ENCODE measurements at places on chromosomes 12 and 14.

- no peak for DNase-seq
These were observed 673.9 kb downstream of the FLRT2 start for GRCh38 chr14:86203843-86204242.

DNA sequence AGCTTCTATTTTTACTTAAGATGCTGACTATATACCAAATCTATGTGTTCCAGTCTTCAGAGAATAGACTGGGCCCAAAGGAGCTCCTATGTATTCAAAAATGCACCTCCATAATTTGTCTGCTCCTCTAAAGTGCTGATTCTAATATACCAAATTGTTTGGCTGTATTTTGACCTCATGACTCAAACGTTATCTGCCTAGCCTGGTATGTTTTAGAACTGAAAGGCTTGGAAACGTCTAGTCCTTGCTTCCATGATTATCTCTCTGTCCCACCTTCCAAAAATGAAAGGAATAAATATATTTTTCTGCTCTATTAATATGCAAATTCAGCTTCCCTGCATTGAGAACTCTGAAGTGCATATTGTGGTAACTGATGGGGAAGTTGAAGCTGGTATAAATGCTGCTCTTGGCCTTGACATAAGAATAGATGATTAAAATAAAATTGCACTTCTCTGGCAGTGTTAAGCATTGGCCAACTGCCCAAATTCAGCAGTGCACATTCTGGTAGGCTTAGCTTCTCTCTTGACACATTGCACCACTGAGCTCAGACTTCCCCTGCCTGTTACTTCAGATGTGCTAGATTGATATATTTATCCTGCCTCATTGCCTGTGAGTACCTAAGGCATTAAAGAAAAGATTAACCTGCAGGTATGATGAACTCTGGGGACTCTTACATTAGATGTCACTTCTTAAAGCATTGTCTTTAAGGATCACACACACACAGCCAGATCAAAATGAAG is 882.3 kb downstream of the RPS29 start:
- DNase-seq = no peak

DNA sequence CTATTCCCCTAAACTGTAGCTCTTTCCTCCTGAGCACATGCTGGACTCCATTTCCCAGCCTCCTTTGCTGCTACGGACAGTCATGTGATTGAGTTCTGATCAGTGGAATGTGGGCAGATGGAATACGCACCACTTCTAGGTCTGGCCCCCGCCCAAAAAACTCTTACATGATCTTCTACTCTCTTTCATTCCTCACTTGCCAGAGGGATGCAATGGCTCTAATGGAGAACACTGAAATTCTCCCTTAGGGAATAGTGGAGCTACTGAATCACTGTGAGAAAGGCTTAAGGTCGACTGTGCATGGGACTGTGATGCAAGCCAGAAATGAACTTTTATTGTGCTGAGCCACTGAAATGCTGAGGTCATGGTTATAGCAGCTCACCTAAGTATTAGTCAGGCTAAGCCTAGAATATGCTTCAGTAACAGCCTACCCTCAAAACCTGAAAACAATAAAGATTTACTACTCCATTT is 13.0 kb upstream of the TMED2 start:
- DNase-seq = no peak

- DNase-seq = no peak
These were observed 80.9 kb downstream of the CRADD start for GRCh38 chr12:93757792-93758694.

DNA sequence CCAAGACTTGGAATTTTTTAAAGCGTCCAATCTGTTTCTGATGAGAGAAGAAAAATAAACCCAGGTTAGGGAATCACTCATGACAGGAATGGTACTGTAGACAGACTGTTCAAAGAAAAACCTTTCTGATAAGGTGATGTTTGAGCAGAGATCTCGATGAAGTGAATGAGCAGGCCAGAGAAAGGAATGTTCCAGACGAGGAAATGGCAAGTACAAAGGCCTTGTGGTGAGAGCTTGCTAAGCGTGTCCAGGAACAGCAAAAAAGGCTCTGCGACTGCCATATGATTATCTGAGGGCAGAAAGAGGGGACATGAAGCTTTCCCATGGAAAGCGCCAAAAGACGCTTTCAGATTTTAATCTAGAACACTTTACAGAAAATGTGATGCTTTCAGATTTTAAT is 458.4 kb upstream of the SOX5 start:
- no peak for DNase-seq

DNA sequence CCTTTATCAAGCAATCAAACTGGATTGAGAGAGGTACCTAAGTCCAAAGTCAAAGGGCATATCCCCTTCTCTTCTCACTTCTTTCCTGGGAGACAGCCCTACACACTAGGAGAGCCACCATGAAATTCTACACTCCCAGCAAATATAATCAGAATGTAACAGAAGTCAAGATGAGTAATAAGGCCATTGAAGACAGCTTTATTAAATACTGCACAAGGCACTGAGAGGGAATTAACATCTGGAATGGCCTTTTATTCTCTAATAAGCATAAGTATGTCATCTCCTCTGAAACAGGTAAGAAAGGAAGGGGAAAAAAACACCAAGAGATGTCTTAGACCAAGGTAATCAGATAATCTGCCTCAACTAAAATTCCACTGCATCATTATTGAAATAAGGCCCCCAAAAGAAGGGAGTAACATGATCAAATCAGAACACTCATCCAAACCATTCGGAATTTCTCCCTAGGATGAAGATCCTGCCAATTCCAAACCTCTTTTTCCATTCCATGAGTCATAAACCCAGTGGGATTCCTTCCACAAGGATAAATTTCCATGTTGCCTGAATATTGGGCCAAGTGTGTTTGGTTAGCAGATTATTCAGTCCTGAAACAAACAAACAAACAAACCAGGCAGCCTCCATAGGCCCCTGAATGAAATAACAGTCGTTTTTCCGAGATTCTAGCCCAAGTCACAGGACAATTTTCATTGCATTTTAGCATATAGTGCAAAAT is 19.9 kb downstream of the SLC35F4 start:
- no peak for DNase-seq

DNA sequence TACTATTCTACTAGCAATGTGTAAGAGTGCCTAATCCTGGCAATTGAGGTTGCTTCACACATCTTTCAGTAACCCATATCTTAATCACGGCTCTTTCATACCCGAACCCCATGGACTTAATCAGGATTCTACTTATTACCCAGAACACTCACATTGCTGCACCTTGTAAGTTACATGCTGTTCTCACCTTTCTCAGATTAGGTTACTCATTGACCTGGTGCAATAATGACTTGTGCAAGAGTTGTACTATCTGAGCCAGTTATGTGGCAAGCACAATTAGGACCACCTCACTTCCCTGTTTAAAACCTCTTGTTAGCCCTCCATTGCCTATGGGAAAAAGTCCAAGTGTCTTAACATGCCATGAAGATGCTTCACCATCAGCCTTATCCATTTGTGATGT is 306.7 kb upstream of the E2F7 start:
- no peak for DNase-seq

- DNase-seq = no peak
These were observed 18.8 kb upstream of the PRICKLE1 start for GRCh38 chr12:42608196-42608825.

DNA sequence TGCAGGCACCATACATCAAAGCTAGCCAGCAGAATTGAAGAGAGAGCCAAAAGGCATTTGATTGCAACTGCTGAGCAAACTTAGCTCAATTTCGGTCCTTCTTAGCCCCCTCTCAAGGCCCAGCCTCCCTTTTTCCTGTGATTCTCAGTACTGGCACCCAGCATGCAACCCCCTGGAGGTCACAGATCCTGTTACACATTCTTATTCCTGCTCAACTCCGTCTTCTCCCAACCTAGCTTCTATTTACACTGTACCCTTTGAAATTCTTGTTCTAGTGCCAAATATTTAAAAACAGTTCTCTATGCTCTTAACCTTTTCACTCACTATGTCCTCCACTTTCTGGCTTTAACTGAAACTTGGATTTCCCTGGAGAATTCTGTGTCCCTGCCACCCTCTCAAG is 131.3 kb upstream of the CPSF6 start:
- DNase-seq = no peak

- DNase-seq = peak; percentile 77
These were observed 506 bp upstream of the NAP1L1 start for GRCh38 chr12:76084863-76085519.

- no peak for DNase-seq
These were observed 316.8 kb downstream of the CCDC91 start for GRCh38 chr12:28507033-28507432.

GRCh38 chr14:38047195-38047902 is 160.4 kb upstream of the SSTR1 start:
- no peak for DNase-seq

DNA sequence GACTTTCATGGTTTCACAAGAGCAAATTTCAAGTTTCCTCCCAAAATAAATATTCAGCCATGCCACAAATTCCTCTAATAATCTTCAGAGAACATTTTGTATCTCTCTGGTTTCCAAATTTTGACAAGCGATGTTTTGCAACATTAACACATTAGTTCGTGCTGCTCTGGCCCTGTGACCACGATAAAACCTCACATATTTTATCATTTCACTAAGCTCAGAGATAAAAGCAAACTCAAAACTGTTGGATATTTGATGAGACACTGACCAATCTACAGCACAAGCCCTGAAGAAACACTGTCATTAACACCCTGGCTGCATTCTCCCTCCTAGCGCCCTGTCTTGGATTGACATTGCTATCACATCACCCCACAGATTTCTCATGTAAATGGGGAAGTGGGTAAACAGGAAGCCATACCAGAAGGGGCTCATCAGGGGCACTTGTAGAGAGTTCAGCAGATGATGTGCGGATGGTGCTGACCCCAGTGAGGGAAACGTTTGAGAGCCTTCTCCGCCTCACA is 264.3 kb downstream of the PRKD1 start:
- DNase-seq = no peak

- DNase-seq = no peak
These were observed 21.1 kb upstream of the SCARB1 start for GRCh38 chr12:124884587-124885438.

DNA sequence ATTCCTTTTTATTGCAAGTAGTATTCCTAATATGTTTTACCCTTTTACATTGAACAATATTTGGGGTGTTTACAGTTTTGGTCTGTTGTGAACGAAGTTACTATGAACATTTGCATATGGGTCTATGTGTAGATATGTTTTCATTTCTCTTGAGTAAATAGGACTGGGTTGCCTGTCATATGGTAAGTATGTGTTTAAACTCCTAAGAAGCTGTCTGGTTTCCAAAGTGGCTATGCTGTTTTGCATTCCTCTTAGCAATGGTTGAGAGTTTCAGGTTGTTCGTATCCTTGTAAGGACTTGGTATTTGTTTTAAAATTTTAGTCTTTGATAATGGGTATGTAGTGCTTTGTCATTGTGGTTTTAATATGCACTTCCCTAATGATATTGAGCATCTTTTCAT is 6.3 kb downstream of the METAP2 start:
- no peak for DNase-seq

DNA sequence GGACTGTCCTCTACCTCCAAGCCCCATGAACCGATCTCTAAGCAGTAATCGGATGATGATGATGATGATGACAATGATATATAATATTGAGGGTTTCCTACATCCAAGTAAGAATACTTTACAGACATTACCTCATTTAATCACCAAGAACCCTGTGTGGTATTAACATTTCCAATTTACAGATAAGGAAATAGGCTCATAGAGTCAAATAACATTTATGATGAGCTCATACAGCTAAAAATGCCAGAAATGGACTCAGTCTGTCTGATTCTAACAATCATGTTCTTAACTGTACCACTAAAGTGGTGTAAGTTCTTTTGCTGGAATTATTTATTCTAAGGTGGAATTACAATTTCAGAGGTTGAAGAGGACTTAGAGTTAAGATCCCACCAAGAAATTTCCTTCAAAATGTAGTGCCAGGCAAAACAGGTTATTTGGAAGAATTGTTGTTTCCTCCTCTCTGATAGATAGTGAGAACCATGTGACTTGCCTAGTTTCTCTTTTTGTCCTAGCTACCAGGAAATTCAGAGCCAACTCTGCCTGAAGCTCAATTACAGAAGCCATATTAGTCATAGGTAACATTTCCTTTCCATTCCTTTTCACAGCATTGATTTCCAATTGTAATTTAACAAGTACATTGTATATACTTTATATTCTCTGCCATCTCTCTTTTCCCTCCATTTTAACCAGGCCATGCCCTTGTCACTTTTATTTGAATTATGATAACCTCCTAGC is 23.8 kb upstream of the CCDC175 start:
- DNase-seq = no peak

- DNase-seq = no peak
These were observed 225.1 kb upstream of the CRY1 start for GRCh38 chr12:107318556-107318805.

GRCh38 chr14:86321151-86321550 is 791.2 kb downstream of the FLRT2 start:
- DNase-seq = no peak

DNA sequence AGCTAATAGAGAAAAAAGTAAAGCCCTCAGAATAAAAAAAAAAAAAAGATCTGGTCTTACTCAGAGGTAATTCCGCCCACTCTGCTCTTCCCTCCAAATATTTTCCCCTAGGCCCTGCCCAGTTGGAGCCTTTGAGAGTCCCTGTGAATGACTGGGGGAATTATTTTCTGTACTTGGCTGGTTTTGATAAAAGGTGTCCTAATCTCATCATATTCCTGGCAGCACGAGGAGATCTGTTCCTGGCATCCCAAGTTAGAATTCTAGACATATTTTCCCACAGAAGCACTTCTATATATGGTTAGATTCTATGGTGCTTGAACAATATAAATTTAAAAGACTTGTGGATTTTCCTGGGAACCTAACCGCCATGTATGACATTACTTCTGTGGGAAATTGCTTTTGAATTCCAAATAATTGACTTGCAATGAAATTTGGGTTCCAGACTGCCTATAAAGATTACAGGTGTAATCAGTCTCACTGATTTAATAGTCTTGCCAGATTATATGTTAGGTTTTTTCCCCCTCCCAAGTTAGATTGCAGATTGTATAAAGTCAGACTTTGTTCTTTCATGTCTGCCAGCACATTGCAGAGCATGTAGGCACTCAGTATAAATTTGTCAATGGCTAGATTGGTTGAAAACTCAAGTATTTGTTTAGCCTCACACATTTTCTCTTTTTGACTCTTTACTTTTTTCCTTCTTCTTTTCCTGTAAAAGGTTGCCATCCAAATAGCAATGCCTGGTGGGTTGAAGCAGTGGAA is 12.3 kb downstream of the GPX2 start:
- no peak for DNase-seq
